Spleen (tissue), 13 donors: ENCODE measurements at places on chromosomes 13 and 19. TPM values are rescaled to one million over a fixed set of nuclear protein-coding genes. Genes with fewer than 3 reads are reported as not detected.

DNA sequence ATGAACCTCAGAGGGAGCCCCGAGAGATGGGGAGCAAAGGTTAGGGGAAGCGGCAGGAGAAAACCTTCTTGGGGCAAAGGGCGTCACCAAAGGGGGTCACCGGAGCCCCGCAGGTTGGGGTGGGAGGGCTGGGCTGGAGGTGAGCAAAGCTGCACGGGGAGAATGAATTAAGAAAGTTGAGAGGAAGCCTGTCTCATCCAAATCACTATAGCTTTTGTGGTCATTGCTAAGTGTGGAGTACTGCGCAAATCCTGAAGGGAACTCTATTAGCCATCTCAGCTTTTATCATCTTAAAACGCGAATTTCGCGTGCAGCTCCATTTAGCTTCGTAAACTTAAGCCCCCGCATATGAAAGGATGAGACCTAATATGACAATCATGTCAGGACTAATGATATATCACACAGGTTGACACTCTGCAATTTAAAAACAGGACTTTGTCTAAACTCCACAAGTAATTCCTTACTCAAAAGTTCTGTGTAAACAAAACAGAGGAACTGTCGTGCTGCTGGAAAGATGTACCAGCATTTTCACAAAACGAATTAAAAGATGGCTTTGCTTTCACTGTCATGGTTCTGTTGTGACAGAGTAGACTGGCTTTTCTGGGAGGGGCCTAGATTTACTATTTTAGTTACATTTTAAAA, 631 bp downstream of the LACC1 start:
- DNase-seq, result no peak

GRCh38 chr19:18021121-18021755, 13.3 kb downstream of the ARRDC2 start:
- DNase-seq, result peak; percentile 91

The NCAN gene
- 0.17 TPM for total RNA-seq

GRCh38 chr13:53848366-53848961, 819.9 kb downstream of the OLFM4 start:
- no peak for DNase-seq

- DNase-seq, result no peak
These were observed 4.7 kb upstream of the METTL21C start for GRCh38 chr13:102699504-102699903.

DNA sequence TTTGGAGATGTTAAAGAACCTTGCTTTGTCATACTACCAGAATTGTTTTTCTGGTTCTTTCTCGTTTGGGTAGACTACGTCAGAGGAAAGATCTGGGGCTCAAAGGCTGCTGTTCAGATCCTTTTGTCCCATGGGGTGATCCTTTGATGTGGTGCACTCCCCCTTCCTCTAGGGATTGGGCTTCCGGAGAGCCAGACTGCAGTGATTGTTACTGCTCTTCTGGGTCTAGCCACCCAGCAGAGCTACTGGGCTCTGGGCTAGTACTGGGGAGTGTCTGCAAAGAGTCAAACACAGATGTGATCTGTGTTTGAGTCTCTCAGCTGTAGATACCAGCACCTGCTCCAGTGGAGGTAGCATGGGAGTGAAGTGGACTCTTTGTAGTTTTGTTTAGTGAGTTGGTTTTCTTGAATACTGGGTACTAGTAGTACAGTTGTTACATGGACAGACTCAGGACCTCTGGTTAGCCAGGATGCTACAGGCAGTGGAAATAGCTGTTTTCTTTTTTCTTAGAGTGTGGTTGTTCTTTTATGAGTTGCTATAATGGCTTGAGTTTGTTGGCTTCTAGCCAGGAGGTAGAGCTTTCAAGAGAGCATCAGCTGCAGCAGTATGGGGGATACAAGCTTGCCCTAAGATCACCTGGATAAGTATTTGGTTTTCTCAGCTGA, 34.4 kb downstream of the DNAJC15 start:
- no peak for DNase-seq

The ELAVL3 gene
- not detected for total RNA-seq

DNA sequence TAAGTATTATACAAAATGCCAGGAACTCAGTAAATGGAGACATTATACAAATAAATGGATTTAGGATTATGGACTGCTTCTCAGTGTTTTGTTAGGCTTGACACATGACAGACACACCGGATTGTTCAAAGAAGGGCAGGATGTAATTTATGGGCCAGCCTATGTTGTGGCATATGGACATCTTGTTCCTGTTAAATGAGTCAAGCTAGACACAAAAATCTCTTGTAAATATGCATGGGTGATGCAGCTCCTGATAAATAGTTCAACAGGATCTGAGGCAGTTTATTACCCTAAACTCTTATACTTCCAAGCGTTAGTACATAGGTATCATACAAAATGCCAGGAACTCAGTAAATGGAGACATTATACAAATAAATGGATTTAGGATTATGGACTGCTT, 502.3 kb downstream of the TBC1D4 start:
- no peak for DNase-seq

DNA sequence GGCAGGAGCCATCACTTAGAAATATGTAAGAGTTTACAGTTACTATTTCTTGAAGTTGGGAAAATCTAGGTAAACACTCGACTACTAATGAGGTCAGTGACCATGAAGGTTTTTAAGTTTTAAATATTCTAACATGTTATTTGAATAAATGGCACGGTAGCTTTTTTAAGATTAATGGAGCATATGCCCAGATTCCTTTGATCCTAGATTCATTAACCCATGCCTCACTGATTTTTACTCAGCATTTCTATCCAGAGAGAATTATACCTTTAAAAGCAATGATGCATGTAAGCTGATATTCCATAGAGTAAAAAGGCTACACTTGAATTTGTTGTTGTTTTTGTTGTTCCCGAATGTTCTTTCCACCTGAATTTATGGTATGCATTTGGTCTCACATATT, 541.4 kb downstream of the DACH1 start:
- DNase-seq, result no peak

DNA sequence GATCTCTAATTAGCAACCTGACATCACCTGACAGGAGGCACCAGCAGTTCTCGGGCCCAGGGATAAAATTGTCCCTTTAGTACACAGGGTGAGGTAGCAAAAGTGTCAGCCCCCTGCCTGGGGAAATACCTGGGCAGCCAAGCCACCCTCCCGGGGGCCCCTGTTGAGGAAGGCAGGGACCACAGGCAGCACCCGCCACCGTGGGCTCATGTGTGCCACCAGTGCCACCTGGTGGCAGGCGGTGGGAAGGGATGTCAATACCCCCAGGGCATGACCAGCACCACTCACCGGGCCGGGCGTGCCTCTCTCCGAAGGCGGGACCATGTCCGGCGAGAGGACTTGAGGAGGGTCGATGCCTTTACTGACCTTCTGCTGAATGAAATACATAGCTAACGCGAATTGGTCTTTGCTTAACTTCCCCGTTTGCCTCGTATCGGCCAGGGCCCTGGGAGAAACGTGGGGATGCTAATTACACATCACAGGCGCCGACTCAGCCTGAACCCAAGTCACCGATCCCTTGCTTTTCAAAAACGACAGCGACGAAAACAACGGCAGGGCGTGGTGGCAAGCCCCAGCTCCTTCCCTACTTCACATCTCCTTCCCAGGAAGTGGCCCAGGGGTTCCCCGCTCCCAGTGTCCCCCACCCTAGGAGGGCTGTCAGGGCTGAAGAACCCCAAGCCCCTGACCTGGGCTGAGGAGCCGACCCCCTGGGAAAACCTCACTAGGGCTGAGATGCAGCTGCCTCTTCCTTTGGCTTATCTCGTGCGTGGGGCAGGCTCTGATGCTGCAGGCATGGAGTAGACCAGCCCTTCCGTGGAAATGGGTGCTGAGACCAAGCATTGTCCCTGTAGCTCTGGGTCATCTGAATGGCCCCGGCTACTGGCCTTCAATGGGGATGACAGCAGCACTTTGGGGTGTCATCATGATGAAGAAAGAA, 53.8 kb downstream of the EPS15L1 start:
- DNase-seq, result peak; percentile 94

DNA sequence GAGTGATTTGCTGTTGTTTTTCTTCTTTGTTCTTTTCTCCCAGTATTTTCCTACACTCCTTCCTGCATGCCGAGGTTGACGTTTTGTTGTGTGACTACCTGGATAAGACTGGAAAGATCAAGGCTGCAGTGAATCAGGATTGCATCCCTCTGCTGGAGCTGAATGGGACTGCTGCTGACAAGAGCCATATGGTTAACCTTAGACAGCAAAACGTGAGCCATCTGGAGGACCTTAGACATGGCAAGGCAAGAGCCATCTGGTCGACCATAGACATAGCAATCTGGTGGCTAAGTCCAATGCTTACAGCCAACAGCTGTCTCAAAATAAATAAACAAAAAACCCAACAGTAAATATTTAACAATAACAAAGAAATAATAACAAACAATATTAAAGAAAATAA, 42.6 kb upstream of the ZNF91 start:
- DNase-seq, result no peak

DNA sequence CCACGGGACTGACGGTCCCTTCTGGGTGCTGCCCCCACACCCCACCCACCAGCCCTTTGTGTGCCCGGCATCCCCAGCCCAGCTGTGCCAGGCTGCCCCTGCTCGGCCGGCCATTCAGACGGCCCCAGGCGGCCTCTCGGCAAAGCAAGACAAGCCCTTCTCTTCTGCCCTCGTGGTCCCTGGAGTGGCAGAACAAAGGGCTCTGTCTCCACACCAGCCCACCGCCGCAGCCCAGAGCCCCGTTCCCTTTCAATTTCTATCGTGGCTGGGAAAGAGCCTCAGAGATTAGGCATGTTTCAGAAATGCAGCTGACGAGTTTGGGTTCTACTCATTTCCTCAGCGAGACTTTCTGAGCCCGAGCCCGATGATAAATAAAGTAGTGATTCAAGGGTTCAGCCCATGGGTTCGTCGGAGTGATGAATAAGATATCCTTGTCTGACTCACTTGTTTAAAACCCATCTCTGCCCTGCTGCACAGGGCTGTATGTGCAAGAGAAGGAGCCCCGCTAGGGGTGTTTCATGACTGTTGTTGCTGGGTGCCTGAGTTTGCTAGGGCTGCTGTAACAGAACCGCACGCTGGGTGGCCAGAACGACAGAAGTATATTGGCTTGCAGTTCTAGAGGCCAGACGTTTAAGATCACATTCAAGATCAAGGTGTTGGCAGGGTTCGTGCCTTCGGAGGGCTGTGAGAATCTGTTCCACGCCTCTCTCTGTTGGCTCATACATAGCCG, 4.3 kb downstream of the MYO9B start:
- peak; percentile 83 for DNase-seq

The NCR1 gene
- total RNA-seq, result 13.7 TPM

- DNase-seq, result no peak
These were observed 224.0 kb upstream of the UBL3 start for GRCh38 chr13:30074431-30074830.

GRCh38 chr19:38735257-38735686, 9.0 kb downstream of the CAPN12 start:
- DNase-seq, result peak; percentile 90

GRCh38 chr13:79992111-79992510, 348.8 kb downstream of the SPRY2 start:
- no peak for DNase-seq

DNA sequence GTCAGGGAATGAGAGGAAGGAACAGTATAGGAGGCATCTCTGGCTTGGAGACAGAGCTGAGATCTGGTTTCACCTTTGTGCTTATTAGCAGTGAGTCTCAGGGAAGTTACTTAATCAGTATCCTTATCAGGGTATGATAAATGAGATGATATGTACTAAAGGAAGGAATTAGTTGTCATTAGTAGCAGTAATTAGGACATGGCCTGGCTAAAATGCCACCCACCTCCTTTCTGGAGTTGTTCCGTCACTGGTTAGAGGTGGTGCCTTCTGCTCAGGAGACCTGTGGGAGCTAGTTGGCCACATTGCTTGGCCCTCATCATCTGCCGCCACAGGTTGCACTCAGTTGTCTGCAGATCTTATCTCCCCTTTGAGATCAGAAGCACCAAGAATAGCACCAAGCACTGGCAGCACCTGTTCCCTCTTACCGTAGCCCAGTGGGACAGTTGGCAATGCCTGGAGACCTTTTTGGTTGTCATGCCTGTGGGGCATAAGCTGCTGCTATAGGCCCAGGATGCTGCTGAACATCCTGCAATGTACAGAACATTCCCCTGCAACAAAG, 4.7 kb downstream of the GPATCH1 start:
- DNase-seq, result no peak

DNA sequence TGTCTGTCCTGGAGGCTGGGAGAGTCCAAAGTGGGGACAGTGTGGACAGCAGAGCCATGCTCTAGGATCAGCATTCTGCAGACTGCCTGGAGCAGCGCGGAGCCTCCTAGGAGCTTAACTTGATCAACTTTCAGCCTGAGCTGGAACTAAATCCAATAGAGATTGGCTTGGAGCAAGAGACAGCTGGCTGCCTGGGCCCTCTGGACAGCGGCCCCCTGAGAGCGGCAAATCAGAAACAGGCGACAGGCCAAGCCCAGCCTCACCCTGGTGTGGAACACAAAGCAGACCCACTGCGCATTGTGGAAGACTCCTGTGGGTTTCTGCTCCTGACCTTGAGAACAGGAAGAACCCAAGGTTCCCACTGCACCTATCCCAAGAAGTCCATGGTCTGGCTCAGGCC, 462.2 kb downstream of the TSHZ3 start:
- no peak for DNase-seq

The ZNF844 gene
- total RNA-seq, result 7.9 TPM

- DNase-seq, result no peak
These were observed 13.5 kb upstream of the VWA8 start for GRCh38 chr13:41974262-41974900.

DNA sequence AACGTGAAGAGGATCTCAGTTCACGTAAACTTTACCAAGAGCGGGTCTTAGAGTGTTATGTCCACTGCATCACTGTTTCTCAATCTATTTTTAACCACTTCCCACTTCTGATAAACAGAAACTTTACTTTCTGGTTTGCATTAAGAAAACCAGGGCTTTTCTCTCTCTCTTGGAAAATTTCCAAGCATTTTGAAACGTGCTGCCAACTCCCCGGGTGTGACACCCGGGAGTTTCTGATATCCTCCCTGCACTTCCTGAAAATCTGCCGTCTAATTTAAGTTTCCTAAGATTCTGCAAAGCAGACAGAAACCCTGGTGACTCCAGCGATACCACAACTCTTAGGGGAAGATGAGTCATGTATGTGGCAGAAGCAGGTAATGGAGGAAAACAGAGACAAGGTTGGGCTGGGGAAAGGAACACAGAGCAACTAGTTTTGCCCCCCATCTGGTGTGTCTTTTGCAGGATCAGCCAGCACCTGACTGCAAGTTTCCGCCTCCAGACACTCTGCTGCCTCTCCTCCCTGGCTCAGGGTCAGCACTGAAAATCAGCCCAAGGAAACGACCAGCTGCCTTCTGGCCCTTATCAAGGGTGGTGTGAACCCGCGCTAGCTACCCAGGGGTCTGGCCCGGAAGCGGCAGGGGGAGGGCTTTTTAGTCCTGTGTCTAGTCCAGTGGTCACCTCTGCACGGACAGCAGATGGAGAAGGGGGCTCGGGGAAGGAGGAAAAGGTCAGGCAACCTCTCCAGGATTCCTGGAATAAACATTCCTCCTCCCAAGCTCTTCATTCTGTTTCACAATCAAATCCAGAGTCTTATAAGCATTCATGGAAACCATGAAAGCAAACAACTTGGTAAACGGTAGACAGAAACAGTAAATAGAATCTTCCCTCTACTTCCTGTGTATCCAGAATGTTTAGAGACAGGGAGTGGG, 11.3 kb upstream of the FFAR2 start:
- DNase-seq, result no peak

GRCh38 chr13:23561261-23561660, 9.0 kb upstream of the TNFRSF19 start:
- no peak for DNase-seq
